ENCODE measurements at places on chromosomes 6 and 20. TPM values are rescaled to one million over a fixed set of nuclear protein-coding genes. Genes with fewer than 3 reads are reported as not detected.
A peak's percentile ranks its signal among the peaks of the same experiment; 100 is the strongest.

DNA sequence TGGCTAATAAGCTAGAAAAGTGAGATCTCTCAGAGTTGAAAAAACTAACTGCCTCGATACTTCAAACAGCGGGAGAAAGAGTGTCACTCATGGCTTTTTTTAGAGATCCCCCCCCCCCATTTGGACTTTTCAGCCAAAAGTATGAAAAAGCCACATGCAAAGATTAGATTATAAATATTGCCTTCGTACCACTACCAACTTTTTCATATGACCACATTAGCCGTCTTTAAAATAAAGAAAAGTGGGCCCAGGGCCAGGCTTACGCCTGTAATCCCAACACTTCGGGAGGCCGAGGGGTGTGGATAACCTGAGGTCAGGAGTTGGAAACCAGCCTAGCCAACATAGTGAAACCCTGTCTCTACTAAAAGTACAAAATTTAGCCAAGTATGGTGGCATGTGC, 4.4 kb downstream of the PGK2 start:
- DNase-seq = no peak

DNA sequence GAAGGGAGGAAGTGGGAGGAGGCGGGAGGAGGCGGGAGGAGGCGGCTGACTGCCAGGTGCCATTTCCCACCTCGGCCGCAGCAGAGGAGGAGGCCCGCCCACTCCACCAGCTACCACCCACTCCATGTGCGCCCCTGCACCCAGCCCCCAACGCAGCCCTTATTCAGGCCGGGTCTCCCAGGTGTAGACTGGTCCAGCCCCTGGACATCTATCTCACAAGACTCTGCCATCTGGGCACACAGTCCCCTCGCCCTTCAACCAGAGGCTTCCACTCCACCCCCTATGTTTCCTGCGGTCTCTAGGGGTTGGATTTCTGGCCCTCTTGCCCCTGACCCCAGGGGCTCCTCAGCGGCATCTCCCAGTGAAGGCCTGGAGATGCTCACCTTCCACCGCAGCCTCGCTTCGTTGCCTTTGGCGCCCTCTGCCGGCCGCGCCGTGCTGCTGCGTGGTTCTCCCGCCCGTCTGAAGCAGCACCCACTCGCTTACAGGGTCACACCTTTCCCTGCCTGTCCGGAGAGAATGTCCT, 32.6 kb upstream of the FAM83D start:
- peak; percentile 75 for DNase-seq

GRCh38 chr20:34389954-34390555, 27.0 kb downstream of the ITCH start:
- DNase-seq = no peak

- DNase-seq = no peak
Observed at GRCh38 chr20:3000852-3001523, 42.4 kb upstream of the GNRH2 start.

GRCh38 chr6:18101271-18101670, 21.2 kb downstream of the NHLRC1 start:
- DNase-seq = no peak

DNA sequence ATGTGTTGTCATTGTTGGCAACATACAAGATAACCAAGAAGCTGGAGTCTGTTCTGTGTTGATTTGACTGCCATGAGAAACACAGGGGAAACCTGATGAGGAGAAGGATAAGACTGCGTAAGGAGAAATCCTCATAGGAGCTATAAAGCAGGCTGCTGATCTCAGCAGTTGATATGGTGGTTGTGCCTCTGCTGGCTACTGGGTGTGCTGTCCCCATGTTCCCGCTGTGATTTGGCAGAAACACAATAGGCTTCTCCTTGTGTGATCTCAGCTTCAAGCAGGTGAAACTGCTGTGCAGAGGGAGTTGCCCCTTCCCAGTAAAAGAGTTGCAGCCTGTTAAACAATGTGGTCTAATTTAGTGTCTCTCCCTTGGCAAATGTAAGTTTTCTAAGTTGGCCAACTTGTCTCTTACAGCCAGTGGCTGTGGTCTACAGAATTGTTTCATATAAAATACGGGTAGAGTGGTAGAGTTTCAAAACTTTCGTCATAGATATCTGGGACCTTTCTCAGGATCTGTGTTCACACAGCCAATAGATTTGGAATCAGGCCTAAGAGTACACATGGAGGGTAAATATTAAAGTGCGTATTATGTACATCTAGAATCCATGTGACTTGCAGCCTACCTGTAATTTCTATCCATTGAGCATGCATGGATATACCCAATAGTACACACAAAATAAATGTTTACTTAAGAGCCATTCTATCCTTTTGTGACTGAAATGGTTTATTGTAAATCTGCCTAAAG, 78.4 kb downstream of the RNF144B start:
- no peak for DNase-seq

OR2B6 gene
- not detected for total RNA-seq

SPAG4 gene
- total RNA-seq = 4.2 TPM

DNA sequence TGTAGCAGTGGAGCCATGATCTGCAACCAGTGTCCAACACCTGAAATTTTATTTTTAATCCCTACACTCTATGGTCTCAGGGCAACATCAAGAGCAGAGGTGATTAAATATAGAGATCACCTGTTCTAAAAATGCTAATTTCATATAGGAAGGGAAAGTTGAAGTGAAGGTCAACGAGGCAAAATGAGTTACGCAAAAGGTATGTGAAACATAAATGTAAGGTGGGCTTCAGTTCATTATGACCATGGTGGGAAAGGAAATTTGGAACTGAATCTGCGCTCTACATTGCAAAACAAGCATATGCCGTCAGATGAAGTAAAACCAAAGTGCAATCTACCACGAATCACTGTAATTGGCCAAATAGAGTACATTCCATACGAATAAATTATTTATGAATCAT, 35.2 kb upstream of the STMND1 start:
- no peak for DNase-seq

ADGB gene
- 6.2 TPM for total RNA-seq

DNA sequence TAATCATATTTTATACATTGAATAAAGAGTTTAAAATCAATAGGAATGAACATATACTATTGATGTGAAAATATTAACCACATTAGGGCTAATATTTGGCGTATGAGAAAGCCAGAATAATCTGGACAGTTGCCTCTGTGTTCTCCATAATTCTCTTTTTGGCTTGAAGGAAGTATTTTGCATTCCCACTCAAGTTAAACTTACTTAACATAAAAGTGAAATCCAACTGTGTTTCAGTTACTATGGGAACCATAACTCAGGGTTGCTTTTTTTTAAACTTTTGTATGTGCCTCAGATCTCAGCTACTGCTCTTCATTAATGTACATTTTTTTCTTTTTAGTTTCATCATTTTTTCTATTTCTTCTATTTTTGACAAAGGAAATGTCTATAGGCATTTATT, 479.8 kb downstream of the NKAIN2 start:
- DNase-seq = no peak

- DNase-seq = no peak
Observed at GRCh38 chr6:9136141-9136822, 700.9 kb upstream of the SLC35B3 start.

GRCh38 chr6:136866872-136867416, 44.6 kb downstream of the PEX7 start:
- no peak for DNase-seq

TMEM244 gene
- not detected for total RNA-seq

DNA sequence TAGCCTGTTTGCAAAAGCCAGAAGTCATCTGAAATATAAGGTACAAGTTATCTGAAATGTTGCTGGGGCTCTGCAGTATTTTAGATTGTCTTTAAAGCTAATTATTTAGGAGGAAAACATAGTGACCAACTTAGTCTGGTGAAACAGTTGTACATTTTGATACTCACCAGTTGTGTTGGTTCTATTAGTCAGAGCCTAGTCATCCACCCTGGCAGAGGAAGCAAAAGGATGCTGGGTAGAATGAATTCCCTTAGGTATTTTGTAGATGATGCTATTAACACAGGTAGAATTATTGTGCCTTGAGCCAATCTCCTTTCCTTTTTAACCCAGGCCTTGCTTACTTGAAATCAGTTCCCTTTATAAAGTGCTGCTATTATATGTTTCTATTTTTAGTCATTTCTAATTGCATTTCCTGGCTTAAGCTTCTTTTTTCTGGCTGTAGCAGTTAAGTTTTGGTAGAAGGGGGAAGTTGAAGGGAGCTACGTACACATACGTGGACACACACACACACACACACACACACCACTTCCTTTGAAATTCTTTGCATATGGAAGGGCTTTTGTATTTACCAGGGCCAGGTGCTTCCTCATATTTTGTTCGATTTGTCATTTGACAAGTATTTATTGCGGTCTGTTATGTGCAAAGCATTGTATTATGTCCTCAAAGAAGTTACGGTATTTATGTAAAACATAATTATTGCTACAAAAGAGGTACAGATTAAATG, 82.4 kb downstream of the RTN4IP1 start:
- no peak for DNase-seq

DNA sequence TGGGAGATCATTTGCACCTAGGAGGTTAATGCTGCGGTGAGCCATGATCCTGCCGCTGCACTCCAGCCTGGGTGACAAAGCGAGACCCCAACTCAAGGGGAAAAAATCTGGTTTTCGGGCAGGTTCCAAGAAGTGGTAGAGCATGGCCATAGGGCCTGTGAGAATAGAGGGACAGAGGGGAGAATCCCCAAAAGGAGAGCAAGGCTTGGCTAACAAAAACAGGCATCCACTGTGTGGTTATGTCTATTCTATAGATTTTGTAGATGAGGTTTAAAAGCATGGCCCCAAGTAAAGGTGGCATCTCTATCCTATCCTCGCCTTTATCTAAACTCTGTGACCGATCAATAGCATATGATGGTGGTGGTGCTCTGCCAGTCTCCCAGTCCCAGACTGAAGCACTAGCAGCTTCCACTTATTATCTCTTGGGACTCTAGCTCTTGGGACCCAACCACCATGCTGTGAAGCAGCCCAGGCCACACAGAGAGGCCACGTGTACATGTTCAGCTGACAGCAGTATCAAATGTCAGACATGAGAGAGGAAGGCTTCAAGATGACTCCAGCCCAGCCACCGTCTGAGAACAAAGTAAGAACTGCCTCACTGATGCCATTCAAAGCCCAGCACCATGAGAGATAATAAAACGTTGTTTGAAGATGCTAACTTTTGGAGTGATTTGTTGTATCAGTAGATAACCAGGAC, 27.7 kb downstream of the EIF2S2 start:
- DNase-seq = no peak

All from lower lobe of right lung (tissue), 2 donors.